Sciatic nerve (tissue), 2 donors: ENCODE measurements at places on chromosomes 7 and 10. TPM values are rescaled to one million over a fixed set of nuclear protein-coding genes. Genes with fewer than 3 reads are reported as not detected.
A peak's percentile ranks its signal among the peaks of the same experiment; 100 is the strongest.

The GIMAP5 gene
- 18.4 TPM for total RNA-seq

The FAM180A gene
- total RNA-seq = 8.0 TPM

DNA sequence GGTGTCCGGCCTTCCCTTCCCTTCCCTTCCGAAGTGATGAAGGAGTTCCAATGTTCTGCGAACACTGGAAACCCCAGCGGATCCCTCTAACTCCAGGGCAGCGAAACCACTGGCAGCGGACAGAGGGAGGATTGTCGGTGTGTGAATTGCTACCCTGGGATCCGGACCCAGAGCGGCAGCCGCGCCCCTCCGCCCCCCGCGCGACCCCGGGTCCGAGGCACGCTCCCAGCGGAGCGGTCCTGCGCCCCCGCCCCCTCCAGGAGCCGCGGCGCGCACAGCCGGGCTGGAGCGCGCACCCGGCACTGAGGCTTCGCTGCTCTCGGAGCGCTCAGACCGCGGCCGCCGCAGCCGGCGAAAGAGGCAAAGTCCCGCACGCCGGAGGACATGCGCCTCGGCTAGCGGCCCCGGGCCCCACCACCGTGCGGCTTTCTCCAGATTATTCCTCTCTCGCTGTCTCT, at the start of gene PTPRZ1:
Gene PTPRZ1 (plus strand): TSS at position 331 of the 458 bp plus-strand sequence. CDS start 339 bp downstream, outside the sequence.
- peak; percentile 55 for DNase-seq

- DNase-seq = no peak
Measured at GRCh38 chr10:60123172-60123571, 216.8 kb upstream of the CCDC6 start.

The UBE2H gene
- total RNA-seq = 92.1 TPM

The ASIC3 gene
- total RNA-seq = 4.7 TPM

- no peak for DNase-seq
Measured at GRCh38 chr7:81449105-81449504, 320.7 kb downstream of the HGF start.

DNA sequence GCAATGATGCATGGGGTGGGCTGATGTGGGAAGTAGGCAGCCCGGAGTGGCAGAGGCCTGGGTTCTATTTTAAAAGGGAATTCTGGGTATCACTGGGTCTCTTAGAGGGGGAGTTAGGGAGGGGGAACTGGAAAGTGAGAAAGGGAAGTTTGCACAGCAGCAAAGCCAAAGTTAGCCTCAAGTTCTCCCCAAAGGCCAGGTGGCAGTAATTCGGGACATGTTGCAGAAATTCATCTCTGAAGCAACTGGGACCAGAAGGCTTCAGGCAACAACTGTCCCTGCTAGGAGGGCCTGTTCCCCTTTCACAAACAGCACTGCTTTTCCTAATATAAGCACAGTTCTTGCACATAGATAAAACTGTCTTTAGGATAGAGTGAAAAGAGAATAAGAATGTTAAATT, 67.4 kb downstream of the NOD1 start:
- DNase-seq = no peak

DNA sequence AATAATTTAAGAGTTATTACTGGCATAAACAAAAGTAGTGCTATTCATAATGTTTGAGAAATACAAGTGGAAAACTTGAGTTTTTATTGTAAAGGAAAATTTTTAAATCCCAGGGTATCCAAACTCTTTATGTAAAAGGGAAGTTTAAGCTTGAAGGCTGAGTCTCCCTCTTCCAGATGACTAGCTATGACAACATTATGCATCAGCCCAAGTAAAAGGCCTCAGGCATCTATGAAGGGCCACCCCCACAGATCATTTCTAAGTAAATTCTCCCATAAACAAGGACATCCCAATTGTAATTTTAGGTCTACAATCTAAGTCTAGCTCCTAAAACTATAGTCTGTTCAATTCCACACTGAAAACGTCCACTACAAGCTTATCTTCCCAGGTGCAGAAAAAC, 166.2 kb upstream of the STEAP1 start:
- DNase-seq = no peak

The GIMAP1 gene
- total RNA-seq = 8.5 TPM

The SPACDR gene
- total RNA-seq = 3.6 TPM

GRCh38 chr7:131620673-131621609, 64.5 kb upstream of the PODXL start:
- no peak for DNase-seq

The FEZF1 gene
- not detected for total RNA-seq

DNA sequence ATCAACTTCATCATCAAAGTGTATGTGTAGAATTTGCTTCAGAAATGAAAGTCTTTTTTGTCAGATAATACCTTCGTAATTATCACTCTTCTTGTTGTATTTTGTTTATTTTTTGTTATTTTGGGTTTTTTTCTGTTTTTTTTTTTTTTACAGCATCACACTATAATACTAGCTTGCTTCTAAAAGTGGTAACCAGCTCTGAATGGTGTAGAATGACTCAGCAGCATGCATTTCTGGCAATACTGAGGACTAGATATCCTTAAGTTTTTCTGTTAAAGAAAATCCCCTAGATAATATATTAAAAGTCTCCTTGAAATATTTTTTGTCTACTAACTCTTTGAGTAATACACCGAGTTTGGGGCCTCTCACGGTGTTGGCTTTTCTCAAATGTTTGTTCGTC, 109.1 kb downstream of the LMBR1 start:
- no peak for DNase-seq

GRCh38 chr10:79105150-79105739, 36.5 kb downstream of the ZMIZ1 start:
- DNase-seq = no peak

DNA sequence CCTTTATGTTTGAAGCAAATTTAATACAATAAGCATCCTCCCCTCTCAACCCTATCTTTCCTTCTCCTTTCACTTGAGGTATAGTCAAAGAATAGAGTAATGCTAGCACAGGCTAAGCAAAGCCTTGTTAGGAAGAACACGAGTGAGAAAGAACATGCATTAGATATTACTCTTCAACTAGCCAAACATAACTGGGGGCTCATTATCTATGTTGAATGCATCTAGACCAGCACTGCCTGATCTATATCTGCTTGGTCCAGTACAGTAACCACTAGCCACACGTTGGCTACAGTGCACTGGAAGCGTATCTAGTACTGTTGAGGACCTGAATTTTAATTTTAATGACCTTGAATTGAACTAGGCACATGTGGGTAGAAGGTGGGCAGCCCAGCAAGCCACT, 21.0 kb downstream of the SFMBT2 start:
- no peak for DNase-seq

GRCh38 chr7:148045521-148045920, 545.0 kb upstream of the C7orf33 start:
- no peak for DNase-seq

The CLDN3 gene
- total RNA-seq = not detected

GRCh38 chr7:150831851-150832250, 20.5 kb upstream of the AOC1 start:
- no peak for DNase-seq

DNA sequence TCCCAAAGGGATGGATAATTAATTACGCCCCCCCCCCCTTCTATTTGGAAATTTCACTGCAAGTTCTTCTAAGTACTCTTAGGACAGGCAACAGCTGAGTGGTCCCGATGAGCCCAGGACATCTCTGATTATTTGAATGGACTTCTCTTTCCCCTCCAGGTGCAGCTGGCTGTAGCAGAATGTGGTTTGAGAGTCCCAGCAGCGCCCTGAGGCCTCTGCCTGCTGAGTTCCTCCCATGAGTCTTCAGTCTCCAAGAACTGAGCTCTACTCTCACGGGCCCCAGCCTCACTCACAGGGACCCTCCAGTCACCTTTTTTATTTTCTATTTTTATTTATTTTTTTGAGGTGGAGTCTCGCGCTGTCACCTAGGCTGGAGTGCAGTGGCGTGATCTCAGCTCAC, 63.6 kb upstream of the SFMBT2 start:
- no peak for DNase-seq

DNA sequence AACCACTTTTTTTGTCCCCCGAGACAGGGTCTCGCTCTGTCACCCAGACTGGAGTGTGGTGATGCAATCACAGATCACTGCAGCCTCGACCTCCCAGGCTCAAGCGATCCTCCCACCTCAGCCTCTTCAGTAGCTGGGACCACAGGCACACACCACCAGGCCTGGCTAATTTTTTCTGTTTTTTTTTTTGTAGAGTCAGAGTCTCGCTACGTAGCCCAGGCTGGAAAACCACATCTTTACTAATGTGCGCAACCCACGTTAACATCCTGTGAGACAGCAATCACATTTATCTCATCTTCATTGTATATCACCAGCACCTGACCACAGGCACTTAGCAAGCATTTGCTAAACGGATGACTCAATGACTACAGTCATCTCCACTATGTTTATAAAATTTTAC, 77.8 kb upstream of the ATP6V0A4 start:
- DNase-seq = no peak

The ZNF727 gene
- total RNA-seq = 6.8 TPM

- no peak for DNase-seq
Measured at GRCh38 chr10:79158402-79159097, 89.8 kb downstream of the ZMIZ1 start.

GRCh38 chr7:80770675-80771081, 132.2 kb downstream of the CD36 start:
- DNase-seq = no peak

The TBC1D12 gene
- total RNA-seq = 20.4 TPM

DNA sequence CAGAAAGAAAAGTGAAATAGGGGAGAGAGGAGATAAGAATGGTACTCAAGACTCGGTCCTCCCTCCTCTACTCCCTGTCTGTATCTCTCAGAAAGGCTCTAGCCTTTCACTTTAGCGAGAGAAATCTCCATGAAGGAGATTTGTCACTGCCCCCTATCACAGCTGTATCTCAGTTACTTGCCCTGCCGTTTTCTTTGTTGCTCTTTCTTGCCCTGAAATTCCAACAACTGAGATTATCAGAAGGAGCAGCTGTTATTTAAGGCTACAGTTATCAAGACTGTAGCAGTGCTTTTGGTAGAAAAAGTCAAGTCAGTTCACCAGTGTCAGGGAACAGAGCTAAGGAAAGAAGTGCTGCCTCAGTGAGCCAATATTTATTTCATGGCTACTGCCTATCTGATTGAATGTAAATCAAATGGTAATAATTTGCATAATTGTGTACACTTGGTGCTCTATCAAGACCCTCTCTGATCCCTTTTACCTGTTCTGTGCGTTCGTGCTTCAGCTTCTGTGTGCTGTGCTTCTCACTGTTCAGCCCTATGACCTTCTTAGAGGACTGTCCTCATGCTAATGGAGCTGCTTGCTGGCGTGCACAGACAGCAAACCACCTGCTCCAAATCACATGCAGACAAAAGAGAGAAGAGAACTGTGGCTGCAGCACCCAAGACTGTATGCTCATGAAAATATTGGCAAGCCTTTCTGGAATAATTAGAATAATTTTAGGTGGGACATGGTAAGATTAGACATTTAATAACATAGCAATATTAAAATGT, 180.2 kb upstream of the FAM3C start:
- DNase-seq = no peak

- DNase-seq = no peak
Measured at GRCh38 chr7:29289156-29290021, 94.8 kb downstream of the CHN2 start.

The TBX20 gene
- not detected for total RNA-seq

The NPC1L1 gene
- total RNA-seq = 0.45 TPM

GRCh38 chr10:84820596-84820995, 492.2 kb downstream of the CCSER2 start:
- DNase-seq = no peak

The HOXA10 gene
- total RNA-seq = 11.2 TPM

DNA sequence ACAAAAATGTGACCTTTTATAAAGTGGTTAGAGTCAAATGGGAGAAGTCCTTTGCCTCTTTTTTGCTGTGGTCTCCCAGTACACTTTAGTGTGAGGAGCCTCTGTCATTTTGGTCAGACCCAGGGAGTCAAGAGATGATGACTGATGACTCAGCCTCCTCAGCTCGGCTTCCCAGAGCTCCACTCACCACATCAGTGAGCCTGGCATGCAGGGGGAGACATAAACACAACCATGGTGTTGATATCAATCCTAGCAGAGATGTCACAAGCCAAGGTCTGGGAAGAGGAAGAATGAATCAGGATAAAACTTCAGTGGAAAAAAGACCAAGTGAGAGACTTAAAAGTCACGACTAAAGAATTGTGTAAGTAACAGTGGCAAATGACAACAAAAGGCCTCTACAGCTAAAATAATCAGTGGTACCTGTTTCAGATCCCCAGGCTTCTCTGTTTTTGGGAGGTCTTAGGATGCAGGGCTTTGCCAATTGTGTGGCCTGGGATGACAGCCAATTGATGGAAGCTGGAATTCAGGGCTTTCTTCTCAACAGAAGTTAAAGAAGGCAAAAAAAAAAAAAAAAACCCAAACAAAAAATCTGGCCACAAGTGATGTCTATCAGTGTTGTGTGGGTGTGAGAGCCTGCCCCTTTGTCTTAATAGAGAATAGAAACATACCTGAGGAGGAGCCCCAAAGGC, 50.2 kb downstream of the TFAM start:
- DNase-seq = no peak

DNA sequence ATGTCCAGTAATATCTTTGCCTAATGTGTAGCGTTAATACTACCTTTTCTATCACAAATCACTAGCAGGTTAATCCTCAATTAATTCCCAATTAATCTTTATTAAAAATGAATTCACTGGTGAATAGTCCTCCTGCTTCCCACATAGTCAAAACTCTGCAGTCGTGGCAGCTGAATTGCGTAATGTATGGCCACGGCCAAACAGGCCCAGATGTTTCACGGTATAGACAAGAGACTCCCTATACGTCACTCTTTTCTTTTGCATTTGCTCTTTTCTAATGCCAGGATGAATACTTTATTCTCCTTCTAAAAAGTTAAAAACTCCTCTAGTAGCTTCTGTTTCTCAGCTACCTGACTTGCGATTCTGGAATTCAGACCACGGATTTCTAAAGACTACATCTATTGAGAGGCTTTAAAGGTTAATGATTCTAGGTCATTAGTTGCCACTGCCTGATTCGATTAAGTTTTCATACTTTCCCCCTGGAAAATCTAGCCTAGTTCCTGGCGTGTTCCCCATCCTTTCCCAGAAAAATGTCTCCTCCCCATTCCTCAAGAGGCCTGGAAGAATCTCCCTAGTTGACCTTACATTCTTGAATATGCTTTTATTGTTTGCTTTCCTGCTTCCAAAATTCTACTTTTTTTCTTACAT, 16.9 kb downstream of the MEOX2 start:
- no peak for DNase-seq

DNA sequence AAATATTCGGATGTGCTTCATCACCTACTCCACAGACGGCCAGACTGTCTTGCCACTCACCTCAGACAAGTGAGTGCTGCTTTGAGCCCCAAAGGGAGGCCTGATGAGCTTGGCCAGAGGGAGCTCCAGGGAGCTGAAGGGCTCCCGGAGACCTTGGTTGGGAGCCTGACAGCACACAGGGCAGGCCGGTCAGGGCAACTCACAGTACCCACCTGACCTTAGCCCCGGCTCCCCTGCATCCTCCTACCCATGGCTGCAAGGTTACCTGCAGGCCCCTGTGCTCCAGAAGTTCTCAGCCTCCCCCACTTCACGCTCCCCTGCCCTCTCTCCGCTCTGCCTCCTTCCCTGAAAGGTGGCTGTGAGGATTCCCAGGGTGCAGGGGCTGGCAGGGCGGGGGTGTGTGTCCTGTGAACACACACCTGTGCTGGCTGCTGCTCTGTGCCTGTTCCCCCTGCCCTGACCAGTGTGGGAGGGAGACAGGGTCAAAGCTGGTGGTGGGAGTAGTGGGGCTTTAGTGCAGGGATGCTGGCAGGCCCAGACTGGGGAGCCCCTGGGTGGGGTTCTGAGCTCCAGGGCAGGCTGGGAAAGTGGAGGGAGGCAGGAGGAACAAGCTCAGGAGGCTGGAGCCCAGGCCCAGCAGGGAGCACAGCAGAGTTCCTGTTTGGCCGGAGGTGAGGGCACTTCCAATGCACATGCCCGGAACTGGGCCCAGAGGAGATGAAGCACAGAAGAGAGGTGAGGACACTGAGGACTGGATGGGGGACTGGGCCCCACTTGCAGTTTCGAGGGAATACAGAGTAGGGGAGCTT, 7.2 kb downstream of the ANTXRL start:
- peak; percentile 34 for DNase-seq

GRCh38 chr10:79407811-79408795, 37.3 kb downstream of the ZCCHC24 start:
- peak; percentile 84 for DNase-seq
